ENCODE measurements at places on chromosomes 16 and 17. TPM values are rescaled to one million over a fixed set of nuclear protein-coding genes. Genes with fewer than 3 reads are reported as not detected.

HSD17B1 gene
- total RNA-seq, result 0.41 TPM

GRCh38 chr17:77317091-77317750 is 176.5 kb downstream of the SEC14L1 start:
- no peak for DNase-seq

- DNase-seq, result no peak
Observed at GRCh38 chr16:84367297-84367680, 1.0 kb upstream of the ATP2C2 start.

CLCN7 gene
- 33.7 TPM for total RNA-seq

CBX1 gene
- 66.0 TPM for total RNA-seq

RNPS1 gene
- total RNA-seq, result 327 TPM

TSPAN10 gene
- total RNA-seq, result 0.35 TPM

METTL22 gene
- total RNA-seq, result 45.8 TPM

DNA sequence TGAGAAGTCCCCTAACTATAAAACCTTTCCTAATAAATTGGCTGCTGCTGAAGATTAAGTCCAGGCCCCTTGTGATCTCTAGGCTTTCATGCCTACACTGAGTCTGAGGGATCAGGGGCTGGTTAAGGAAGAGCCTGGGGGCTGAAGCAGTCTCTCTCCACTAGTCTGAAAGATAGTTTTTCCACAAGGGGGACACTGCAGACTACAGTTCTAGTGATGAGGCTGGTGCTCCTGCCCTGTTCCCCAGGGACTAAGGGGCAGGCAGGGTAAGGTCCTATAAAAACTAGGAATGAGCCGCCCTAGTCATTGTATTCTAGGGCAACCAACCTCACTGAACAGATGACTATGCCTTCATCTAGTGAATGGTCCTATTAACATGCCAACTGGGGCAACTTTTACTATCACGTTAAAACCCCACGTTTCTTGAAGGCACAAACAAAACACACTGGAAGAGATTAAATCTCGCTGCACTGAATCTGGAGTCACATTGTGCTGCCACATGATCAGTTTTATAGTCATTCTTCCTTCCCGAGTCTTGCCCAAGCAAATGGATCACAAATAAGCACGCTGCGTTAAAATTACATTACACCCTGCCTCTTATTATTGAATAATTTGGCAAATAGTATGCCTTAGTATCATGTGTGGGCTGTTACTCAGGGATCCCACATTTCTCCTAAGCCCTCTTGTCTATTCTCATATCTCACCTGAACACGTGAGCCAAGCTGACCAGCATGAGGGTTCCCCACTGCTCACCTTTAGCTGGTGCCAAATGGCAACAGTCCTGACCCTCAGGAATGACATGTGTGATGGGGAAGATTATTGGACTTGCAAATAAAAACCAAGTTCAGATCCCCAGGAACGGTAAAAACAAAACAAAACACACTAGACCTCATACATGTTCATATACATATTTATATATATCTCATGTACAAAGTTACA is 95.4 kb upstream of the TOB1 start:
- DNase-seq, result no peak

GRCh38 chr17:50640686-50641351 is 6.1 kb downstream of the ABCC3 start:
- no peak for DNase-seq

SLC35G6 gene
- total RNA-seq, result not detected

DNA sequence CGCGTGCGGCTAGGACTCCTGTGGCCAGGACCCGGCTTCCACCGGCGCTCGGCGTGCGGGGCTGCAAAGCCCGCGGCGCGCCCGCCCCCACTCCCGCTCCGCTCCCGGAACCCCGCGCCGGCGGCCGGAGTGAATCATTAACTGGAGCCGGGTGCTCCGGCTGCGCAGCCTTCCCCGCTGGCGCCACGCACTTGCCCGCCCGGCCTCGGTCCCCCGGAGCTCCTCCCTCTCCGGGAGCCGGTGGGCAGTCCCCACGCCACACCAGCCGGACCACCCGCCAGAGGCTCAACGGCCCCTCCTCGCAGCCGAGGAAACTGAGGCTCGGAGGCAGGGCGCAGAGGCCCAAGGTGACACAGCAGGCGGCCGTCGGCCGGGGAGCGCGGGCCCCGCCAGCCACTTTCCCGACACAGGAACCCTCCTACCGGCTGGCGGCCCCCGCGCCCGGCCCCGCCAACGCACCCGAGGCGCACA is 580 bp downstream of the BCAR1 start:
- peak; percentile 43 for DNase-seq

DNA sequence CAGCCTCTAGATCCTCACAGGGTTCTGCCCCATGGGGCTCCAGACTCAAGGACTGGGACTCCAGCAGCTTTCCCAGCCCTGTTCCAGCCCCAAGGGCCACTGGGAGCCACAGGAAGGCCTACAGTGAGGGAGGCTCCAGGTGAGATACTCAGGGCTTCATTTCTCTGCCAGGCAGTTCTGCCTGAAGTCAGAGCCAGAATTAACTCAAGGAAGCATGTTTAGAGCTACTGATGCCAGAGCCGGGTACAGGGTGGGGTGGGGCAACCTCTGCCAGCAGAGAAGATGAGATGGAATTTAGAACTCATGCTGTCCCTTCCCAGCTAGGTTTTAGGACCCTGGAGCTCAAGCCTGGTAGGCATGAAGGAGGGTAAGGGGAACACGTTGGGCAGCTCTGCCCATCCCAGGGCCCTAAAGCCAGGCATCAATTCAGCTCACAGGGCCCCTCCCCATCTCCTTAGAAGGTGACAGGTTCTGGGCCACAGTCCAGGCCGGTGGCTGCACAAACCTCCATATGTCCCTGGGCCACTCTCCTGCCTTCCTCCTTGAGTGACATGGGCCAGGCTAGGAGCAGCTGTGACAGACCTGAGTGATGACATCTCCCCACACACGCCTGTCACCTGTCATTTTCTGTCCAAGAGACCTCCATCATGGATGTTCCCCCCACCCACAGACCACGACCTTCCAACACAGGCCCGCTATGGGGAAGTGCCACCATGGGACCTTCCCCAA is 24.5 kb upstream of the SPPL2C start:
- DNase-seq, result no peak

DNA sequence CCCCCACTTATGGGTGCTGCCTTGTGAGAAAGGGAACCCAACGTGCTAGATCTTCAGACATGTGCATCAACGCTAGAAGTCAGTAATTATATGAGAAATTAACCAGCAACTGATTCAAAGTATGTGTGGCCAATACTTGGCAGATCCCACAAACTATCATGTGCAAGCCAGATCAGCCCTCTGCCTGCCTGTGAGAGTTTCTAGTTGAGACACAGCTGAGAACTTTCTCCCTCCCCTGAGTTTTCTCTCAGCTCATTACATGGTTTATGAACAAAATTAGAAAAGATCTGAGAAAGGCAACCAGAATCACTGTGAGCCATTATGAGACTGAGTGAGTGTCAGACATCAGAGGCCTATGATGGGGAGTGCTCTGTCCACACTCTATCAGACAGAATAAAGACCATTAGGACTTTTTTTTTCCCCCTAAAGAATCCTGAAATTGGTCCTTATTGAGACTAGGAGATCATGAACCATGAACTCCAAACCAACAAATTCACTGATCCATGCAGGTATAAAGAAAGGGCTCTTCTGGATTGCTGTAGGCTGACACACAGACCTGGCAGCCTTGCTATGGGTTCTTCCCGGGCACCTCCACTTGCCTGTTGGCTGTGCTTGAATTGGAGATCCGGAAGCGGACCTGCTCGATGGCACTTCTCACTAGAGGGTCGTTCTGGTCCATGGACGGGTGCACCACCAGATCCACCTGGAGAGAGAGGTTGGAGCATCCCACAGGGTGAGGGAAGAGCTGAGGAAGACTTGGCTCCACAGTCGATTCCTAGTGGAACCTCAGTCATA is 51.5 kb downstream of the GTF3C1 start:
- no peak for DNase-seq

EMP2 gene
- total RNA-seq, result not detected

ZP2 gene
- total RNA-seq, result not detected

All from activated CD4-positive, alpha-beta T cell treated with anti-CD3 and anti-CD28 coated beads for 36 hours (primary cell).